ENCODE measurements at places on chromosomes 4 and X.

DNA sequence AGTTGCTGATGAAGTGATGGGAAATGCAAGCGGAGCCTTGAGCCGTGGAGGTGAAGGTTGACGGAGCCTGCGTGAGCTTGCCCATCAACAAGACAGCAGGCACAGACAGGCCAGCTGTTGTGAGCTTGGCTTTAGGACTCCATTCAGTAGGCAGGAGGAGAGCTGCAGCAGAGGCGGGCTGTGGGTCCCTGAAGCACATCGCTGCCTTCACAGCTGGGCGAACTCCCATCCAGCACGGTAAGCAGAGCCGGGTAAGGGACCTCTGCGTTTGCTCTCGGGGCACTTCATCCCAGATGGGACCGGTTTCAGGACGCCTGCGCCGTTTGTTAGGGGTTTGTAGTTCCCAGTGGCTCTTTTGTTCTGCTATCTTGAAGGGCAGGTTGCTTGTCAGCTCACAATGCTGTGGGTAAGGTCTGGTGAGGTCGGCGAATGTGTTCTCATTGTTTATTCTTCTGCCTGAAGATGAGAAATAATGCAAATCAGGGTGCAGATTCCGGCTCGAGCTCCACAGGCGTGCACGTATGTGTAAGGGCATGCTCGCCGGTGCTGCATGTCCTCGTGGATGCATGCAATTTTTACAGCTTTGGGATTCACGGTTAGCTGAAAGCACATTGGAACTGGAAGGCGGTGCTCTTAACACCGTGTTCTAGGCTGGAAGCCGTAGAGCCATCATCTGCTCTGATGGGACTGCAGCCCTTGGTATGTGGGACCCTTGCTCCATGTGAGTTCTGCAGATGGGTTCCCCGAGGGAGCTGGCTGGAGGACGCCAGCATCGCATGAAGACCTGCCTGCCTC lies 54.6 kb upstream of the CLDN34 start:
- no peak for DNase-seq

GRCh38 chr4:184957446-184958115 lies 60.7 kb upstream of the HELT start:
- no peak for DNase-seq

DNA sequence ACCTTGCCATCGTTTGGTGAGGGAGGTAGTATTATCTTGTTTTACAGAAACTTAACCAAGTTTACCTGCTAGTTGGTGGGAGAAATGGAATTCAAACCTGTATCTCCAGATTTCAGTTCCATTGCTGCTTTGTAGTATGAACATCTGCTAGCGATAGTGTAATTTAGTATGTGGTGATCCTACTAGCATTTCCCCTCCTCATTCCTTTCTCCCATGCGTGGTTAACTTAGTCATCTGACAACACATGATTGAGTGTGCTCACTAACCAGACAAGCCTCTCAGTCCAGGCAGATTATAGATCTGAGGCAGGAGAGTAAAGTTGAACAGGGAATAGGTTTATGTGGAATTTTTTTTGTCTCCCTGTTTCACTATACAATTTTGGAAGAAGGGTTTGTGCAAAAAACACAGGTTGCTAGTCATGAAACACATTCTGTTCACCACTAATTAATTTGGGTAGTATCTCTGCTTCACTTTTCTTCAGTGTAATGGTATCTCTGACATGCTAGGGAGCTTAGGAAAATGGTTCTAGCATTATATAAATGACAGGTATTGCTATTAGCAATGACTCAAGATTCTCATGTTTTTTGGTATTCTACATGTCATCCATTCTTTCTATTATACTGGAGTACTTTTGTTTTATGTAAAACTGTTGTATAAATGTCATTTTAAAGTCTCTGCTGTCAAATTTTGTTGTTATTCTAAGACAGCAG lies 21.7 kb downstream of the RBPJ start:
- DNase-seq = no peak

GRCh38 chrX:48782795-48783194 lies 3.6 kb upstream of the GATA1 start:
- no peak for DNase-seq

DNA sequence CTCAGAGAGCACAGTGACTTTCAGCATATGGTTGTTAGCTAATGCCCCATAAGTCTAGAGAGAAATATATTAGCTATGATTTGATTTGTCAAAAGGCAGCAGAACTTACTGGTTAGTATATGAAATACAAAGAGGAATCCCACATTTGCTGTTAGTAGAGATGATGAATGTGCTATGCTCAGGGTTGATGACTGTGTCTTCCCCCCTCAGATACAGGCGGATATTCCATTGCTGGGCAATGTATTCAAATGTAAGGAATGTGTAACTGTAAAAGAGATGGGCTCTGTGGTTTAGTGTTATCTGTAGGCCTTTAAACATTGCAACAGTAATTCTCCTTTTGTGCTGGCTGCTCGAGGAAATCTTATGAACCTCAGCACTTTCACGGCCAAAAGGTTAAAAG lies 528.9 kb upstream of the ARX start:
- DNase-seq = no peak

- no peak for DNase-seq
Observed at GRCh38 chr4:24979554-24979953, 51.2 kb downstream of the LGI2 start.

- no peak for DNase-seq
Observed at GRCh38 chr4:37604461-37604860, 81.7 kb downstream of the RELL1 start.

- DNase-seq = no peak
Observed at GRCh38 chr4:163768014-163768413, 273.5 kb downstream of the TMA16 start.
